ENCODE measurements at places on chromosomes 4 and X.

DNA sequence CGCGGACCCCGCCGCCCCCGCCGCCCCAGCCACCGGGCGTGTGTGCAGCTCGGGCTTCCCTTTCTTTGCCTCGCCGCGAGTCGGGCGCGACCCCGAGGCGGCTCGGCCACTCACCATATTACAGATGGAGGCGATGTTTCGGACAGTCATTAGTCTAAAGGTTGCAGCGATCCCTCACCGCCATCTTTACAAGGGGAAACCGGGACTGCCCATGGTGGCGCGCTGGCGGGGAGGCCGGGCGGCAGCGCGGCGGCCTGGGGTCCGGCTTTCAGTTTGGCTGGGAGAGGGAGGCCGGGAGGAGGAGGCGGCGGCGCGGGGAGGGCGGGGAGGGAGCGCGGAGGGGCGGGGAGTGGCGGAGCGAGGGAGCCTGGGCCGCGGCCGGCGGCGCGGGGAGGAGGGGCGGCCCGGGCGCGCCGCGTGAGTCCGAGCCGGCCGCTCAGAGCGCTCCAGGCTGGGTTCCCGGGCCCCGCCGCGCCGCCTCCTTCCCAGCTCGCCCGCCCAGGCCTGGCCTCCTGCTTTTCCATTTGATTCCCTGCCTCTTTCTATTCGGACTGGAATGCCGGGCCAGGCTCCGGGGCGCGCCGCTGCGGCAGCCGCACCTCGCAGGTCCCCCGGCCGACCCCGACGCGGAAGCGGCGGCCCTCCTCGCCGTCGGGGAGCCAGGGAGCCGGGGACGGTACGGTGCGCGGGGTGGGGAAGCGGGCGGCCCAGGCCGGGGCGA, at the start of gene USP46:
Gene USP46 (minus strand): TSS at position 301 of the 721 bp plus-strand sequence. CDS start 151 bp downstream, at position 150.
- DNase-seq = peak; percentile 86

- DNase-seq = no peak
These were observed 97.4 kb downstream of the AASDH start for GRCh38 chr4:56289934-56290333.

GRCh38 chr4:180217070-180217469, 2026.1 kb upstream of the TENM3 start:
- no peak for DNase-seq

GRCh38 chr4:44425614-44426208, 22.9 kb downstream of the KCTD8 start:
- DNase-seq = no peak

DNA sequence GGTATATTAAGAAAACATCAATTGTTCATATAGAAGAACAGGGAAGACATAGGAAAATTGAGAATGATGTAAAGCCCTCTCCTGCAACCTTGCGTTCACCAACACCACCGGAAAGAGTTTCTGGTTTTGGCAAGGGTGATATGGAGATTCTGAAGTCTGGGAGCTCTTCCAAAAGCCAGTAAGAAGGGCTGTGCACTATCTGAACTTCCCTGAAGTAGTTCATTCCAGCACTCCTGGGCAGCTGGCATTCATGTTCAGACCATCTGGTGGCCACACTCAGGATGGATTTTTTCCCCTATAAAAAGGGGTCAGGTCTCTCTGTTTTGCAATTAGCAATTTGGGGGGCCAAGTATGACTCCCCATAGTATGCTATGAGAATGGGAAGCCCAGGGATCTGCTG, 15.4 kb upstream of the TLR2 start:
- no peak for DNase-seq

DNA sequence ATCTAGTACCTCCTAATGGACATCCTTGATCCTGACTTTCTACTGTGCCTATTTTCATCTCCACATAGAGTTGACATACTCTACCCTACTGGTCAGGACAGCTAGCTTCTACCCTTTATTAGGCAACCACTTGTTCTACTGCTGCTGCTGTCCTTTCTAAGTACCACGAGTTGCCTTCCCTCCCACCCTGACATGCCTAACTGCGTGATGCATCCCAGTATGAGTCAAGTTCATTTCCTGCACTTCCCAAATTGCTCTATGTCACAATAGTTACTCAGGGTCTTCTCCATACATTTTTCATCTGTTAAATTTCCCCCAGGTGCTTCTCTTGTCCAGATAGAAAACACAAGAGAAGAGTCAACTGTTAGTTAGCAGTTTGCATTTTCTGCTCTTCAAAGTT, 133.4 kb downstream of the TBC1D19 start:
- peak; percentile 70 for DNase-seq

GRCh38 chrX:12497832-12498591, 293.2 kb upstream of the PRPS2 start:
- DNase-seq = no peak

DNA sequence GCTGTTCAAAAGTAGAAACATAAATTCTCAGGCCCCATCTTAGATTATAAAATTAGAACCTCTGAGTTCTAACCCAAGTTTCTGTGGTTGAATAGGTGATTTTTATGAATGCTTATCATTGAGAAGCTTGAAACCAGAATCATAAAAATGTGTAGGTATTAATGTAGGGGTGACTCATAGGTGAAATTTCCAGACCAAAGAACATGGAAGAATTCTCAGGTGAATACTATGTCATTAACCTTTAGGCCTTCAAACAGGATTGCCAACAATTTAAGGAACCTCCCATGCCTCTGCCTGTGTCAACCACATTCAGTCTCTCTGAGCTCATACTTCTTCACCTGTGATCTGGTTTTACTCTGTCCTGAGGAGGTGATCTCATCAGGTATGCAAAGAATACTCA, 177.8 kb downstream of the NPFFR2 start:
- DNase-seq = no peak

DNA sequence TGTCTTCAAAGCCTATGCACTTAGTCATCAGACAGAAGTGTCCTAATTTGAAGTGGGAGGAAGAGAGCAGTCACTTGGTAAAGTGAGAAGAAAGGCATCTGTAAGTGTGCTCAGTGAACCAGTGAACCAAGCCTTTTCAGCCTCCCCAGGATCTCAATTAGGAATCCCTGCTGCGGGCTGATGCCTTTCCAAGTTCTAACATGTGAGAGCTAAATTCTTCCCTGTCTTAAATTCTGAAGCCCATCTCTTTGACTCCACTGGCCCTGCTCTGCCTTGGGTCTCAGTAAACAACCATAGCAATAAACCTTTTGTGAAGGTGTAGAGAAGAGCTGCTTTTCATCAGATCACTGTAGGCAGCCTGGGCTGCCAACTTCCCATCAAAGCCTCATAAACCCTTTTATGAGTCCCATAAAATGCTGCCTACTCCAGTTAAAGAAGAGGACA, 701.2 kb upstream of the LCORL start:
- DNase-seq = no peak

DNA sequence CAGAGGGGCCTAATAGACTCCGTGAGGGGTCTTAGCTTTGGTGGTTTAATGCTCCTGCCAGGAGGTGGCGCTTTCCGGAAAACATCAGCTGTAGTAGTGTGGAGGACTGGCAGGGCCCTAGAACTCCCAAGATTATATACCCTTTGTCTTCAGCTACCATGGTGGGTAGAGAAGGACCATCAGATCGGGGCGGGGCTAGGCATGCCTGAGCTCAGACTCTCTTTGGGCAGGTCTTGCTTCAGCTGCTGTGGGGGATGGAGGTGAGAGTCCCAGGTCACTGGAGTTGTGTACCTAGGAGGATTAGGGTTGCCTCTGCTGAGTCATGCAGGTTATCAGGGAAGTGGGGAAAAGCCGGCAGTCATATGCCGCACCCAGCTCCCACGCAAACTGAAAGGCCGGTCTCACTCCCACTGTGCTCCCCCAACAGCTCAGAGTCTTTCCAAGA, 63.0 kb upstream of the AGA start:
- DNase-seq = no peak

DNA sequence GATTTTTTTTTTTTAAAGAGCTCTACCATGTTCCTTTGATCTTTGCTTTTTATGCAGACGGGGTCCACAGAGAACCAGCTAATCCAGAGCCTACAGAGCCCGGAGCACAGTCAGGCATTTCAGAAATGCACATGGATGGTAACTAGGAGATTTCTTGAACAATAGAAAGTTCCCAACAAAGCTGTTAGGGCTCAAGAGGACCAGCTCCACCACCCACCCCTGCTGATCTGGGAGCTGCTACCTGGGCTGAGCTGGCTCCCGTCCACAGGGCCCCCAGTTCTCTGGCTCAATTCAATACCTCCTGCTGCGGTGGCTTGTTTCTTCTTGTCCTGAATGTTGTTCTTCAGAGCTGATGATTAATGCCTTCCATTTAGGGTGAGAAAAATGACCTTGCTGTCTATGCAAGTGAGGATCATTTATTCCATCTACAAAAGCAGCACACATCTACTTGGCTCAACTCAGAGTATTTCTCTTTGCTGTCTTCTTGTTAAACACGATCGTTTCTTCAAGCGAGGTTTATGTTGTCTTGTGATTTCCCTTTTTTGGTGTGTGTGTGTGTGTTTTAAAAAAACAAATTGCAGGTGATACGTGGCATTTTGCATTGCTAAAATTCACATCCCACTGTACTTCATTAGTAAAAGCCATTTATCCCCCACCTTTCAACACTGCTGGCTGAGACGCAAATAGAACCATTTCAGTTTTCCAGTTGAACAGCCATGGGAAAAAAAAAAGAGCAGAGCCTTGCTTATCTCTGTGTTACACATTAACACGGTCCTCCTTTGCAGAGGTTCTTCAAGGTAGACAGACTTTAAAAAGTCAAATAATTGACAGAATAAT, 31.3 kb downstream of the IGFBP7 start:
- peak; percentile 54 for DNase-seq

- peak; percentile 29 for DNase-seq
These were observed 47.4 kb upstream of the AGA start for GRCh38 chr4:177489471-177490246.

DNA sequence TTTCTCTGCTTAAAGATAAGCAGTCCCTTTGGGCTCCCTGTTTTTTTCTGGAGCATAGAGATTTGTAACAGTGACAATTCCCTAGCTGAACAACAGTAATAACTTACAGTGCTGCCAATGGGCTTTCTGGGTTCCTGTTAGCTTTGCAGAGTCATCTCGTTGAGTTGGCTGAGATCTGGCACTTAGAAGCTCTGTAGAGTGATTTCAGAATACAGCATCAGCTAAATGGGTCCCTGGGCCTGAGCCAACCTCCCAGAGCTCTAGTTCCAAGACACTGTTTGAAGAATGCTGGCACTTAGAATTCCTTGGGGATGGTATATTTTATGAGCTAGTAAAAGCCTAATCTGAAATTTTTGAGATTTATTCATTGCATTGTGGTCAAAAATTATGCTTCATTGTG, 43.5 kb upstream of the SERTM2 start:
- no peak for DNase-seq

- no peak for DNase-seq
These were observed 116.0 kb downstream of the PTTG2 start for GRCh38 chr4:38076153-38076669.

DNA sequence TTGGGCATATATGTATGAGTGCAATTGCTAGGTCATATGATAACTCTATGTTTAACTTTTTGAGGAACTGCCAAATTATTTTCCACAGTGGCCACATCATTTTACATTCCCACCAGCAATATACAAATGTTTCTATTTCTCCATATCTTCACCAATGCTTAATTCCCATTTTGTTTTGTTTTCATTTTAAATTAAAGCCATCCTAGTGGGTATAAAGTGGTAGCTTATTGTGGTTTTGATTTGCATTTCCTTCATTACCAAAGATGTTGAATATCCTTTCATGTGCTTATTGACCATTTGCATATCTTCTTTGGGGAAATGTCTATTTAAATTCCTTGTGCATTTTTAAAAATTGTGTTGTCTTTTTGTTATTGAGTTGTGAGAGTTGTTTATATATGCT, 36.7 kb upstream of the SCOC start:
- DNase-seq = no peak

GRCh38 chrX:40473460-40474204, 107.1 kb upstream of the ATP6AP2 start:
- DNase-seq = no peak

Measured in fibroblast of skin of scalp (primary cell).